Stimulated activated CD4-positive, alpha-beta T cell treated with anti-CD3 and anti-CD28 coated beads, Interleukin-12 subunit alpha, Interleukin-12 subunit beta, amount 100 ng/mL, for 24 hours (primary cell): ENCODE measurements at places on chromosomes 1 and 21.

- DNase-seq = no peak
Measured at GRCh38 chr1:176211396-176212165, 4.5 kb upstream of the COP1 start.

DNA sequence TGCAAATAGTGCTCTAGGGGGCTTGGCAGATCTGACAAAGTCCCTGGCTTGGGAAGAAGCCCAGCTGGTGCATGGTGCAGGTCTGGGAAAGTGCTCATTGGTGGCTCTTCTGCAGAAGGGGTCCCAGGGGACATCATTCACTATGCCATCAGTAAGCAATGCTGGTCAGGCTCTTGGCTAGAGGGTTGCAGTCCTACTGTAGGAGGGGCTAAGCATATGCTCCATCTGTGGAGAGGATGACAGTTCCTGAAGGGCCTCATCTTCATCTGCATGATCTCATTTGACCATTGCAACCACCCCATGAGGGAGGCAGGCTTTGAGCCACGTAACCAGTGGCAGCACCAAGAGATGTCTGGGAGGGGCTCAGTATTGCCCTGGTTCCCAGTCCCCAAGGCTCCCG, 31.5 kb upstream of the VASH2 start:
- DNase-seq = no peak

DNA sequence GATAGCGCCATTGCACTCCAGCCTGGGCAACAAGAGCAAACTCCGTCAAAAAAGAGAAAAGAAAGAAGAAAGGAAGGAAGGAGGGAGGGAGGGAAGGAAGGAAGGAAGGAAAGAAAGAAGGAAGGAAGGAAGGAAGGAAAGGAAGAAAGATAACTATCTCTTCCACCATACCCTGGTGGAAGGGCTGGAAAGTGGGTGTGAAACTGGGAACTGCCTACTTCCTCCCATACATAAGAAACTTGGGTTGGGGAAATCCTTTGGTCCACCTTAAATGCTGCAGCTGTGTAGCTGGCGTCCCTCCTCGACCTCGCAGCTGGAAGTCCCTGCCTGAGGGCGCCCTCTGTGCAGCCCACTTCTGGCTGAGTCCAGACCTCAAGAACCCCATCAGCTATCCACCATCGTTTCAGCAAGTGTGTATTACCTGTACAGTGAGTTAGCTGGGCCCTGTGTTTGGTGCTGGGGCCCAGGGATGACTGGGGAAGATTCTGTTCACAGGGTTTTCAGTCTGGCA, 4.6 kb upstream of the FAM167B start:
- DNase-seq = no peak

GRCh38 chr1:85596947-85597346, 16.4 kb downstream of the CCN1 start:
- no peak for DNase-seq

GRCh38 chr1:167288390-167289074, 67.8 kb downstream of the POU2F1 start:
- DNase-seq = no peak

- DNase-seq = no peak
Measured at GRCh38 chr1:118204105-118204504, 19.1 kb upstream of the SPAG17 start.

DNA sequence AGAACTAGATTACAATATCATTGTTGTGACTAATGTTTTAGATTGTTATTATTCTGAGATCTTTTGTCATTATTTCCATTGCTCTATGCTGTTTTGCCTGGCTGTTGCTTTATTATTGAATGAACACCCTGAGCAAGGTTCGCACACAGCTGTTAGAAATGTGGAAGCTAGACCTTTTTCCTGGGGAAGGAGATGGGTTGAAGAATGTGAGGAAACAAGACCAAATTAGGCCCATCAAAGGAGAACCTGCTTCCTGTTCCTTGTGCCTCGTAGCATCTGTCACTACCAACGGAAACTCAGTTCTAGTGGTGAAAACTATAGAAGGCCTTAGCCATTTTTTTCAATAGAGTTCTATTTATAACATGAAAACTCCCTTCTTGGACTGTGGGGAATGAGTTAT, 68.7 kb downstream of the RGL1 start:
- no peak for DNase-seq

- DNase-seq = no peak
Measured at GRCh38 chr1:160858097-160858496, 4.6 kb downstream of the CD244 start.

DNA sequence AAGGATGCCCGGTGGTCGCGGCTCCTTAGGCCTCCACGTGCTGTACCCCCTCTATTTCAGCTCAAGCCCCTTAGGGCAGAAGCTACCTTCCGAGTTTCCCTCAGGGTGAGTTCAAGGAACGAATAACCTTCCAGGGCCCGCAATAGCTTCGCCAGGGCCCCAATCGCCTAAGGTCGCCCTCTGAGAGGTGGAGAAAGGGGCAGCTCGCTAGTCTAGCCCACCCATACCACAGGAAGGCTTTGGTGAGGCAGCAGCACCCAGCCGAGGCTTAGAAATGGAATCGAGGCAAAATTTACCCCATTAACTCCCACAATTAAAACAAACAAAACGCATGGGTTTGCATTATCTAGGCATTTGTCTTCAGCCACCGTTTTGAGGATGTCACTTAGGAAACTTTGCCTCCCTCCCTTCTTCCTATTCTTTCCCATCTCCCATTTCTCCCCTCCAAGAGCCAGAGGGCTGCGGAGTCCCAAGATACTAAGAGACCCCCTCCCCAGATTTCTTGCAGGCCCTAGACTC, 954 bp downstream of the WNT2B start:
- DNase-seq = no peak

DNA sequence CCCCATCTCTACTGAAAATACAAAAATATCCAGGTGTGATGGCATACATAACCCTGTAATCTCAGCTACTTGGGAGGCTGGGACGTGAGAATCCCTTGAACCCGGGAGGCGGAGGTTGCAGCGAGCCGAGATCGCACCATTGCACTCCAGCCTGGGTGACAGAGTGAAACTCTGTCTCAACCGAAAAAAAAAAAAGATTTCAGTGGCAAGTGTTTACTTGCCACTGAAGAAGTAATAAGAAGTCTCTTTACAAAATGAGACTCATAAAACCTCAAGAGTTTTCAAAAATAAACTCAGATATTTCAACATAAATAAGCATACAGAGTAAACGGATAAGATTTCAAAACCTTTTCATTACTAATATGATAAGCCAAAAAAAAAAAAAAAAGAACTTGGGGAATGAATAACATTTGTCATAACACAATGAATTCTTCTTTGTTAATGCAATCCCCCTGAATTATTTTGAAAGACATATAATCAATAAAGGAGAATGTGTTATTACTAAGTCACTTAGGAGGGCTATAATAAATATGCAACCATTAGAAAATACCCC, 34.2 kb upstream of the EXO1 start:
- no peak for DNase-seq

- no peak for DNase-seq
Measured at GRCh38 chr1:209825591-209826434, 2.0 kb upstream of the UTP25 start.

- no peak for DNase-seq
Measured at GRCh38 chr1:91889717-91890459, 3.9 kb upstream of the TGFBR3 start.

DNA sequence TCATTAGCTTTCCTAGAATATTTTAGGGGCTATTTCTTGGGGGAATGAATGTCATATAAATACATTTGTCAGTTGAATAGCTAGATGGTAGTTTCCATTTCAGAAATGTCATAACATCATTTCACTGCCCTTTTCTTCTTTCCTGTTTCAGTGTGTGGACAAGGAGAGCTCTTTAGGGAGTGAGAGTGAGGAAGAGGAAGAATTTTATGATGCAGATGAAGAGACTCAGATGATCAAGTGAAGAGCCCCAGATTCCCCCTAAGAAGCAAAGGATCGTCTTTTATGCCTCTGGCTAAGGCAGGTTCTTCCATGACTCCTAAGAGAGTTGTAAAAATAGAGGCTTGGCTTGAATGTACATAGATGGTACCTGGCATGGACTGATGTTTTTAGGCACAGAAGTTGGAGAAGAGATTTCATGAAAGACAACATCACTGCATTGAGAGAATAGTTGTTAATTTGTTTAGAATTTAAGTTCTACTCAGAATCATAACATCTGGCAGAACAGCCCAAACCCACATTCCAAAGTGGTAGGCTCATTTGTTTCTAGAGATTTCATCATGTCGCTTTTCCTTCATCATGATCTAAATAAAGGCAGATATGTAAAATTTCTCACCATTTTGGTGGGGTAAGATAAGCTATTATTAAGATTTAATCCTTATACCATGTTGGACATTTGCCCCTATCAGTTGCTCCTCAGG, 44.2 kb upstream of the MAB21L3 start:
- DNase-seq = no peak

GRCh38 chr1:92447033-92447681, 39.6 kb downstream of the GFI1 start:
- DNase-seq = no peak

DNA sequence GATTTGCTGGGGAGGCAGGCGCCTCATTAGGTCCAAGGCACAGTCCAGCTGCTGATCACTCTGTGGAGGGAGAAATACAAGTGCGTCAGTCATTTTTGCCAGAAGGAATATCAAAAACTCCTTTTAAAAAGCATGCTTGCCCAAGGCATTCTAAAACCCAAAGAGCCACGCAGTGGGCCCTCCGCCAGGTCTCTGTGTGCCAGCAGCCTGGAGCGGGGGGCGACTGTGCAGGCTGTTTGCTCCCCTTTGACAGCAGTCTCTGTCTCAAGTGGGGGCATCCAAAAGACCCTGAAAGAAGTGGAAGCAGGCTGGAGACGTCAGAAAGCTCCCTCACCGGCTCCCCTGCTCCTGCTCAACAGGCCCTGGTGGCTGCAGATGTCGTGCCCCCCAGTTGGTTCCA, 65.6 kb downstream of the CAPZB start:
- DNase-seq = no peak

- DNase-seq = no peak
Measured at GRCh38 chr21:34219334-34220060, 144.3 kb upstream of the KCNE2 start.

DNA sequence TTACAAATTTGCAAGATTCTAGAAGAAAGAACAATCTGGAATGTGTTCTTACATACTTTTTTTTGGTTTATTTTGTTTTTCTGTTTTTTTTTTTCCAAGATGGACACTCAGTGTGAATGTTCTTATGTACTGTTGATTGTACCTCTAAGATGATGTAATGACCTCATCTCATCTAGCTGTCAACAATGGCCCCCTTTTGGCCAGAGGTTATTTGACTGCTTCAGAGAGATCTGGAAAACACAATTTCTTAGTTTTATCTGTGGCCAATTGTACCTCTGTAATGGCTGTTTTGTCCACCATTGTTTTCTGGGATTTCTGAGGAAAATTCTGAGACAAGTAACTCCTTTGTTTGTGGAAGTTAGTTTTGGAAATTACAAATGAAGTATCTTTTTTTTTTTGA, 38.9 kb downstream of the ST6GALNAC3 start:
- DNase-seq = no peak

- DNase-seq = no peak
Measured at GRCh38 chr1:209219791-209220524, 363.6 kb upstream of the CAMK1G start.

DNA sequence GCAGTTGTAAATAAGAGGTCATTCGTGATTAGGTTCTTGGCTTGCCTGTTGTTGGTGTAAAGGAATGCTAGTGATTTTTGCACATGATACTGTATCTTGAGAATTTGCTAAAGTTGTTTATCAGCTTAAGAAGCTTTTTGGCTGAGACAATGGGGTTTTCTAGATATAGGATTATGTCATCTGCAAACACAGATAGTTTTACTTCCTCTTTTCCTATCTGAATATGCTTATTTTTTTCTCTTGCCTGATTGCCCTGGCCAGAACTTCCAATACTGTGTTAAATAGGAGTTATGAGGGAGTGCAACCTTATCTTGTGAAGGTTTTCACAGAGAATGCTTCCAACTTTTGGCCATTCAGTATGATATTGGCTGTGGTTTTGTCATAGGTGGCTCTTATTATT, 576.1 kb upstream of the RGS18 start:
- no peak for DNase-seq
